ENCODE measurements at places on chromosomes 7 and 10. TPM values are rescaled to one million over a fixed set of nuclear protein-coding genes. Genes with fewer than 3 reads are reported as not detected.

DNA sequence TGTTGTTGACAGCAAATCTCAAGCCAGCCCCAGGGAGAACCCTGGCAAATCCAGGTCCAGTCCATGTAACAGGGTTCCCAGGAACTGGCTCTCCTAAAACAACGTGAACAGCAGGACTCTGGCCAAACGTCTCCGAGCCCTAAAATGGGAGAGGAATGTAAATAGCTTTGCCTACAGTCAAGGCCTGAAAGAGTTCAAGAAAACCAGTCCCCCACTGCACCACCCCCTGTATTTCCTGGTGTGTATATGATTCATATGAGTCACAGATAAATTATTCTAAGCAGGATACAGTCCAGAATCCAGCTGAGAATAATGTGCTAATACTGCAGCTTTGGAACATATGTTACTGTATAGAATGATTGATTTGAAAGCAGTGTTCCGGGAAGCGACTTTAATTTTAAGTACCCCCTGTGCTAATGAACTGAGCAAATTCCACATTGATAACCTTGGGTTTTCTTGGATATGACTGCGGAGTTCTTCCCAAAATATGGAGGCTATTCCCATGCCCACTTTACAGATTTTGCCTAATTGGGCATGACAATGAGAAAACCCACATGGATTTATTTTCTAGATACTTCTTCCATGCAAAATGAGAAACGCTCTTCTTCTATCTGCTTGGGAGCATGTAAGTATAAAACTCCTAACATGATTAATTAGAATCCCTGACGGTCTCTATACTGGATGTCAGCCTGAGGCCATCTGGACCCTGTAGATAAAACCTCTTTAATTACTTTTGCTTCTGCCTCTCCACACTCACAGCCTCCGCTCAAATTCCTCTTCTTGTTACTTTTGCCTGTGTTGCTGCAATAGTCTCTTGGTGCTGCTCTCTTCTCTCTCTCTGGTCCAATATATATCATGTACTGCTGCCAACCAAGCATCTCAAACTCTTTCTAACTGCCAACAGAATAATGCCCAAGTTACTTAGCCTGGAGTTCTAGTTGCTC lies 50.2 kb downstream of the LAMB4 start:
- DNase-seq: peak; percentile 16

GPER1 gene
- 7.2 TPM for total RNA-seq

GRCh38 chr7:88092676-88092999 lies 127.2 kb downstream of the SRI start:
- no peak for DNase-seq

HPSE2 gene
- 2.8 TPM for total RNA-seq

- no peak for DNase-seq
Observed at GRCh38 chr10:78828647-78829539, 239.9 kb upstream of the ZMIZ1 start.

PNLIP gene
- total RNA-seq: not detected
